ENCODE measurements at places on chromosomes 7 and 10.

- no peak for DNase-seq
Observed at GRCh38 chr10:120583424-120584108, 126.5 kb downstream of the PLPP4 start.

GRCh38 chr10:59388671-59388976, 26.3 kb upstream of the FAM13C start:
- DNase-seq = no peak

GRCh38 chr10:43854007-43854406, 205.3 kb upstream of the ZNF32 start:
- DNase-seq = no peak

DNA sequence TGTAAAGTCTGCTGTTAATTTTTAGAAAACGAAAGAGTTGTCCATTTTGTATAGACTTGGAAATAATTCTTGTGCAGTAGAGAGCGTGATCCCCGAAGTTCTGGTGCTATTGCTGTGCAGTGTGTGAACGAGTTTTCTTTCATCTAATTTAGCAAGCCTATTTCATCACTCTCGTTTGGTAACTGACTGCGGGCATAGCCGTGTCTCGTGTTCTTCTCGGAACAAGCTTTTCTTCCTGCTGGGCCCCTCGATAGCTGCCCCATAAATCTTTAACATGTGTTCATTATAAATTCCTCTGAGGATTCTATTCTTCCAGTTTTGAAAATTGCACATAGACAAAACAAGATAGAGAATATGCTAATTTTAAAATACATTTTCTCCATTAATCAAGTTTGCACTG, 622.0 kb upstream of the PFKP start:
- DNase-seq = no peak

DNA sequence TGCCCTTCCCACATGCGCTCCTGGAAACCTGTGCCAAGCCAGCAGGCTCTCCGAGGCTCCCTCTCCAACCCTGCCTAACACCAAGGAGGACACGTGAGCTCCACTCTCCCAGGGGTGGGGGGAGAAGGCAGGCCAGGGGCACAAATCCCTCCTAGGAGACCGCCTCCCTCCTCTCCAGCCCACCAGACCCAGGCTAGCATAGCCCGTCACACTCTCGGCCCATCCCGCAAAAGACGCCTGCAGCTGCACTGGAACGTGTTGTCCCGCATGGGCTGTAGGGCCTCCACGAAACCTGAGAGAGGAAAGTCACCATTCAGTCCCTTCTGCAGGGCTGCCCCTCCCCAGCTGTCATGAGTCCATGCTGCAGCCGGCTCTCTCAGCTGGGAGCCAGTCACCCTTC, 126.3 kb downstream of the MAD1L1 start:
- no peak for DNase-seq

DNA sequence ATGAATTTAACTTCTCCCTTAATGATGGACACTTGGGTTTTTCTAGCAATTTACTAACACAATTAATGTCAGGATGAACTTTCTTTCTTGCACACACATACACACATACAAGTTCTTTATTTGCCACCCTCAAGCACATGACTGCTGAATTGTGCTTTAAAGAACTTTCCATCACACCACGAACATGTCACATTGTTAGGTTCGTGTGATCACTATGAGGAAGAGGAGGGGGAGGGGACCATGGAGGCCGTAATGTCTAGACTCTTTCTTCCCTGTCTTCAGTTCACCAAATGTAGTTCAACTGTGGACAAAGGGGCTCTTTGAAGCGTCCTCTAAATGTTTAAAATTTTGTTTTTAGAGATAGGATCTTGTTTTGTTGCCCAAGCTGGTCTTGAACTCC, 31.0 kb downstream of the NUP42 start:
- no peak for DNase-seq

GRCh38 chr7:15752377-15752776, 65.9 kb upstream of the MEOX2 start:
- DNase-seq = no peak

- no peak for DNase-seq
Observed at GRCh38 chr10:19623321-19623720, 192.9 kb upstream of the PLXDC2 start.

GRCh38 chr7:115789901-115790300, 240.7 kb downstream of the TFEC start:
- DNase-seq = no peak

- no peak for DNase-seq
Observed at GRCh38 chr7:150502519-150502918, 12.2 kb upstream of the GIMAP7 start.

DNA sequence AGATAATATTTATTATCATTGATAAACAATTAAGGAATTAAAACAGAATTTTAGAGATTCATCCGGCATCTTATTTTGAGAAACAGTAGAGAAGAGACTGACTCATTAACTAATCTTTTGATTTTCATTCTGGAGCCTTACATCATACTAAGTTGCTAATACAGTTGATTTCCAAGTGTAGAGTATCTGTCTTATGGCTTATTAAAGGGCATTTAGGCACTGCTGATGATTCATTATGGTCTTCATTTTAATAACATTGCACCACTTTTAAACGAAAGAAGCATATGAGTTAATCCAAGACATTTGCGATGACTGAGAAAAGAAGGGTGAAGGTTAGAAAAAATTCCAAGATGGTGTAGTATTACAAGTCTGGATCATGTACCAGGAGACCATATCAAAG, 186.0 kb upstream of the CACNA2D1 start:
- DNase-seq = no peak

GRCh38 chr7:41404375-41405074, 298.4 kb downstream of the INHBA start:
- no peak for DNase-seq

All from activated T-helper 1 cell treated with Interleukin-2 at 50 U/mL for 16 hours (primary cell).